ENCODE measurements at places on chromosomes 12 and 14. TPM values are rescaled to one million over a fixed set of nuclear protein-coding genes. Genes with fewer than 3 reads are reported as not detected.

The GPR135 gene
- total RNA-seq = 2.2 TPM

The TFCP2 gene
- 30.9 TPM for total RNA-seq

The RNASE4 gene
- total RNA-seq = 2.0 TPM

The CD163L1 gene
- total RNA-seq = 0.14 TPM

Measured in GM23338 (cell line).